ENCODE measurements at places on chromosomes 2 and 18.
A peak's percentile ranks its signal among the peaks of the same experiment; 100 is the strongest.

- DNase-seq = no peak
These were observed 62.3 kb upstream of the MCFD2 start for GRCh38 chr2:46977899-46978298.

DNA sequence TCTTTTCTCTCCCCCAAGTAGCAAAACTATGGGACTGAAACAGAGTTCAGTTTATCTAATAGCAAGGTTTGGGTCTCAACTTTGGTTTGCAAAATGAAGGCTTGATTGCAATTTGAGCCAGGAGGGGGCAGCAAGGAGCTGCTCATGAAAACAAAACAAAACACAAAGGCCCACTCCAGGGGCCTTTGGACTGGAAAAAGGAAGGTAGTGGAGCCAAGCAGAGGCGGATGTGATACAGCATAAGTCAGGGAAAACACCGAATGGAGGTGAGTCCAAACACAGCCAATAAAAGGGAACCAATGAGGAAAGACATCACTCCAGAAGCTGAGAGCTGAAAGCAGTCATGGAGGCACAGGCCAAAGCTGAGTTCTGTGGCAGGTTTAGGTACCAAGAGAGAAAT, 799.7 kb upstream of the ACVR2A start:
- no peak for DNase-seq

- no peak for DNase-seq
These were observed 95.9 kb upstream of the SPTBN1 start for GRCh38 chr2:54360055-54360792.

GRCh38 chr2:147006736-147007141, 838.1 kb upstream of the ACVR2A start:
- no peak for DNase-seq

GRCh38 chr2:147589127-147589526, 255.7 kb upstream of the ACVR2A start:
- no peak for DNase-seq

DNA sequence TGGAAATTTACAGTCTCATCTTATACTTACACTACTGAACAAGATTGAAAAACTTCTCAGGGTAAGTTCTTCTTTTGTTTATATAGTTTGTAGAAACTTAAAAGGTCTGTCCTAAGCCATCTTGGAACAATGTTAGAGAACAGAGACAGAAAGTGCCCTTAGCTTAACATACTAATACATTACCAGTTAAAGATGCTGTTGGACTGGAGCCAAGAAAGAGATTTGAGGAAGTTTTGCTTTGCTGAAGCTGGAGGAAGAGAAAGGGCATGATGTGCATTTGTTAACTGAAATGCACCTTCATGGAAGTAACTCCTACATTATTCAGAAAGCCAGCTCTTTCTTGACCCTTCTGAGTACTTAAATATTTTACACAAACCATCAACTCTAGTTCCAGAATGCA, 66.5 kb upstream of the TNFRSF11A start:
- DNase-seq = no peak

GRCh38 chr18:36376361-36376760, 78.8 kb downstream of the FHOD3 start:
- DNase-seq = no peak

- no peak for DNase-seq
These were observed 3.7 kb upstream of the CRIM1 start for GRCh38 chr2:36351736-36352349.

GRCh38 chr18:23949863-23950262, 64.7 kb upstream of the TTC39C start:
- DNase-seq = no peak

DNA sequence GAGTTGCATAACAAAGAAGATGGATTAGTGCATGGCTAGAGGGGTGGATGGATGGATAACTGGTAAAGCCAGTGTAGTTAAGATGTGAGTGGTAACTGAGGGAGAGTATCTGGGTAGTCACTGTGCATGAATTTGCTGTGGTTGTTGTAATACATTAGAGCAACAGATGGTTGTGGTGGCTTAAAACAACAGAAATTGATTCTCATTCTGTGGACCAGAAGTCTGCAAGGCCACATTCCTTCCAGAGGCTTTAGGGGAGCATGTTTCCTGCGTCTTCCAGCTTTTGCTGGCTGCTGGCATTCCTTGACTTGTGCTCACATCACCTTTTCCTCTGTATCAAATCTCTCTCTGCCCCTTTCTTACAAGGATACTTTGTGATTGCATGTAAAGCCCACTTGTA, 155.4 kb downstream of the ASB1 start:
- DNase-seq = no peak

- no peak for DNase-seq
These were observed 946 bp upstream of the AGAP1 start for GRCh38 chr2:235492850-235493344.

- no peak for DNase-seq
These were observed 652.9 kb downstream of the NR4A2 start for GRCh38 chr2:155679647-155680046.

- DNase-seq = no peak
These were observed 67.6 kb upstream of the MCFD2 start for GRCh38 chr2:46983065-46983801.

DNA sequence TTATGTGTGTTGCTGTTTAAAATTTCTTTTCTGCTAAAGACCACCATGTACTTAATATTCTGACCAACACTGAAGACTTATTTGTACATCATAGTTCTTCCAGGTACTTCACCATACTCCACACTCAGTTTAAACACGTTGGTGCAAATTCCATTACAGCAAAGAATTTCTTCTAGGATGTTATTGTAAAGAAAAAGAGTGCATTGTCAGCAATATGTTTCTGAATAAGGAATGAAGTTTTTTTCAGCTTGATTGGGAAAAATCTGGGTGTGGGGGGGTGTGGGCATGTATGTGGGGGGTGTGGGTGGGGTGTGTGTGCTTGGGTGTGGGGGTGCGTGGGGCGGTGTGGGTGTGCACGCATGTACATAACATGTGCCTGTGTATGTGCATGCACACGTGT, 164.1 kb downstream of the PTGR3 start:
- no peak for DNase-seq

DNA sequence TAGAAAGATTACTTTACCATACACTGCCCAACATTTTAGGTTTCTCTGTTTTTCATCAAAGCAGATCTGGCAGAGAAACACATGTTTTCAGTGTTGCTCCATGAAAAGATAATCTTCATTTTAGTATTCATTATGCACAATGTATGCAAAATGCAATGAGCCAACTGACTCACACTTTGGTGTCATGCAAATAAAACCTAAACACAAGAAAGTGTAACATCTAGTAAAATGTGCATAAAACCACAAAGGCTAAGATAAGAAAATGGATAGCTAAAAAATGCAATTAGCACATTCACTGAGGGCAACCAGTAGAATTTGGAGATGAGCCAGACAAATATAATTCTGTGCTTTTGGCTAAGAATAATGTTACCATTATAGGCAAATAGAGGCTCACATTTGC, 203.5 kb upstream of the UBE2E3 start:
- no peak for DNase-seq

DNA sequence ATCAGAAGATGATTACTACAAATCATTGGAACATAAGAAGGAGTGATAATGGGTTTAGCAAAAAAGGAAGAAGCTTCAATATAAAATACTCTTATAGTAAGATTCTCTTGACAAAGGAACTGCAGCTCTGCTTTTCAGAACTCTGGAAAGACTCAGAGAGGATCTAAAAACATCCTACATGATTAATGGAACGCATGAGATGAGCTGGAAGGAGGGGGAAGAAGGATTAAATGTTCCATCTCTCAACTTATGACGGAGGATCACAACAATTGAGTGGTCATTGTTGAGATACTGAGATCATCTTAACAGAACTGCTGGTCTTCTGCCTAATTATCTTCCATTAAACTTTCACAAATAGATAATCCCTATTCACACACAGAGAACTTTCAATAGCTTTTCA, 267.5 kb upstream of the SLC8A1 start:
- no peak for DNase-seq

DNA sequence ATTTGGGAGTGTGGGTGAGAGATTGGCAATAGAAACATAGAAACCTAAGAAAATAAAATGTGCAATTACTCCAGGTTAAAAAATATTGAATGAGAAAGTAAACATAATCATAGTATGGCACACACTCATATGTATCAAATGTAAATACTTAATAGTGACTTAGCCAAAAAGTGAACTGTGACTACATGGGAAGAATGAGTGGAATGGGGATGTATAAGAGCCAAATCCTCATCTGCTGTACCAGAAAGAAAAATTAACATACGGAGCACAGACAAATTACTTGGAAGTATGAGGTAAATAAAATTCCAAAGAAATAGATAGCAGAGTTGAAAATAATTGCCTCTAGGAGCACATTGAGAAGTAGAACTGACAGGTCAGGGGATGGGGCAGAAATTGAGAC, 4.0 kb downstream of the FLACC1 start:
- no peak for DNase-seq

- no peak for DNase-seq
These were observed 20.1 kb upstream of the SLC39A10 start for GRCh38 chr2:195636890-195637289.

GRCh38 chr18:12074736-12075135, 18.9 kb upstream of the ANKRD62 start:
- no peak for DNase-seq

DNA sequence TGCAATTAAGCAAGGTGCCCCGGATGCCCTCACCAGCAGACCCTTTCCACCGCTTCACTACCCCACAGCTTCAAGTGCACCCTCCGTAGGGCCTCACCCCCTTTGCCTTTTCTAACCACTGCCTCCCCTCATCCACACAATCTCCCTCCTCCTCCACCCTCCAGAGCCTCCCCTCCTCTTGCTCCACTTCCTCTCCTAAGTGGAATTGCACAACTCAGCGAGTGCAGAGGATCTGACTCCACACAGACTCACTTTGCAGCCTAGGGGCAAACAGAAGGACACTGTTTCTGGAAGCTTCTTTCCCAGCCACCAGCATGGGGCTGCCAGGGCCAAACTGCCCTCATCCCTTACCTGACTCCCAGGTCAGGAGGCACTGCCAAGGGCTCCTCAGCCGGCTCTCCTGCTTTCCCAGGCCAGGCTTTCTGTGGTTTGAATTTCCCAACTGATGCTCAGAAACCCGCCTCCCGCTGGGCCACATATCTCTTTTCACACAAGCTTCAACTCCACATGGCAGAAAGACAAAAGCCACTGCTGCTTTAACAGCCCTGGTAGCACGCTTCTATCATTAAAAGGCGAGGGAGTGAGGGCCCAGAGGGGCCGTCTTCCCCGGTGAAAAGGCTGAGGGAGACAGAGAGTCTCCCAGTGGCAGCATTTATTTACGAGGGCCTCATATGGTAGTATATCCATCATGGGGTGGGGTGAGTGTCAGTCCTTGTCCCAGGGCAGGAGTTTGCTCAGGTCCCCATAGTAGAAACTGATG, 74.7 kb upstream of the MGAT4A start:
- DNase-seq = no peak

- no peak for DNase-seq
These were observed 17.3 kb upstream of the TAF4B start for GRCh38 chr18:26208977-26209376.

GRCh38 chr2:86225581-86225980, 26.3 kb downstream of the MRPL35 start:
- peak; percentile 7 for DNase-seq

- DNase-seq = no peak
These were observed 30.7 kb upstream of the MARCO start for GRCh38 chr2:118911166-118911856.

GRCh38 chr2:22634167-22634566, 750.8 kb upstream of the KLHL29 start:
- no peak for DNase-seq

- no peak for DNase-seq
These were observed 60.6 kb downstream of the CABYR start for GRCh38 chr18:24199372-24199962.

GRCh38 chr18:12441475-12442034, 33.8 kb downstream of the PRELID3A start:
- no peak for DNase-seq

Data from activated CD8-positive, alpha-beta memory T cell treated with anti-CD3 and anti-CD28 coated beads for 48 hours (primary cell).